ENCODE measurements at places on chromosomes 12 and 14. TPM values are rescaled to one million over a fixed set of nuclear protein-coding genes. Genes with fewer than 3 reads are reported as not detected.

DNA sequence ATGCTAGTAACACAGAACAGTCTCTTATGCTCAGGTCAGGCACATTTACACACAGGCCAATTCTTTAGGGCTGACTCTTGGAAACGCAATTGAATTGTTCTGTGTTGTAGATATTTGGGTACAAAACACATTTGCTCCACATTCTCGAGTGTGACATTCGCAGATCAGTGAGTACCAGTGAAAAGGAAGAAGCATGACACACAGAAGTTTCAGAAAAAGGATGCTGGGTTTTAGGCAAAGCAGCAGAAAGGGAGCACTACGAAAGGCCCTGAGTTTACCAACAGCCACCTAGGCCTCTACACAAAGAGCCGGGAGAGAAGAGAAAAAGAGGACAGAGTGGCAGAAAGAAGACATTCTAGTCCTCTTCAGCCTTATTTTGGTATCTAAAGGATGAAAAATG is 254.4 kb upstream of the BTG1 start:
- H3K4me3 ChIP-seq: peak overlapping the region; percentile 54
- peak; percentile 24 for DNase-seq
- H3K27me3 ChIP-seq: no peaks in the 10 kb centered on the region
- peak overlapping the region; percentile 95 for H3K27ac ChIP-seq
- H3K36me3 ChIP-seq: peaks cover 35% of the 10 kb centered on the region
- H3K4me1 ChIP-seq: peaks cover 95% of the 10 kb centered on the region

DNA sequence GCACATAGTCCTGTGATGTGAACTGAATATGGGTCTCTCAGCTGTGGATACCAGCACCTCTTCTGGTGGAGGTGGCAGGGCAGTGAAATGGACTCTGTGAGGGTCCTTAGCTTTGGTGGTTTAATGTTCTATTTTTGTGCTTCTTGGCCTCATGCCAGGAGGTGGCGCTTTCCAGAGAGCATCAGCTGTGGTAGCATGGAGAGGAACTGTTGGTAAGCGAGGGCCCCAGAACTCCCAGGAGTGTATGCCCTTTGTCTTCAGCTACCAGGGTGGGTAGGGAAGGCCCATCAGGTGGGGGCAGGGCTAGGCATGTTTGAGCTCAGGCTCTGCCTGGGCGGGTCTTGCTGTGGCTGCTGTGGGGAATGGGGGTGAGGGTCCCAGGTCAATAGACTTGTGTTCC is 241.7 kb downstream of the AEBP2 start:
- no peaks in the 10 kb centered on the region for H3K27me3 ChIP-seq
- H3K4me1 ChIP-seq: peaks cover 55% of the 10 kb centered on the region
- H3K27ac ChIP-seq: peak overlapping the region; percentile 56
- DNase-seq: no peak
- H3K36me3 ChIP-seq: peaks cover 38% of the 10 kb centered on the region

DNA sequence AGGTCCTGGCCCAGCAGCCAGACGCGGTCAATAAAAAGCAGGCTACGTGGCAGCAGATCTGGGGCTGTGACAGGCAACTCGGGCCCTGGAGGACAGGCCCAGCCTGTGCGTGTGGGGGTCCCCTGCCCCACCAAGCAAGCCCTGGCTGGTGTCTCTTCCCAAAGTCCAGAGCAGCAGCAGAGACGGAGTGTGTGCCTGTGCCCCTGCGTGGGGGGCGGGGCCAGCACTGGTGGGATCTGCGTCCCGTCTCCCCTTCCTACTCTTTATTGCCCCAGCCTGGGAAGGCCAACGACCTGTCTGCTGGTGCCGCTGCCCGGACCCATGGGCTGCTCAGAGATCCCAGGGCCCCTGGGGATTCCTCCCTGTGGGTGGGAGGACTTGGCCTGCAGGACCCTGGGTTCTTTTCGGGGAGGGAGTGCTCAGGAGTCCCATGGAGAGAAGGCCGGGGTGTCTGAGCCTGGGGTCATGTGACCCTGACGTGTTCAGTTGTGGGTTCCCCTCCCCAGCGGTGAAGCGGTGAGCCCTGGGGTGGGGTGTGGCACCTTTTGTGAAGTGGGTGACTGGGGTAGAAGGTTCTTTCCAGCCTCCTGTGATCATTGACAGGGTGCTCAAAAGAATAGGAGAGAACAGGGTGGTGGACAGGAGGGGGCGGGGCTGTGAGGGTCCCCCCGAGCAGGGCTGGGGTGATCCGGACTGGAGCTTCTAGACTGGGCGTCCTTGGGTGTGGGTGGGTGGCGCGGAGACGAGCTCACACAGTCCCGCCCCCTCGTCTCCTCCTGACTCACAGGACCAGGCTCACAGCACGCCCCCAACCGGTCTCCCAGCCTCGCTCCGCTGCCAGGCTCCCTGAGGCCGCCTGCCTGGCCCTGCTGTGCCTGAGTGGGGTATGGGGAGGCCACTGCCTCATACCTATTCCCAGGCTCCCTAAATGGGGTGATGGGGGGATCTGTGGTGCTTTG is 22.4 kb downstream of the ASPG start:
- no peaks in the 10 kb centered on the region for H3K27me3 ChIP-seq
- no peak for DNase-seq
- no peaks in the 10 kb centered on the region for H3K36me3 ChIP-seq
- H3K4me3 ChIP-seq: no peak overlapping the region

GRCh38 chr12:45331552-45331951 is 115.7 kb downstream of the ANO6 start:
- DNase-seq: no peak
- H3K36me3 ChIP-seq: peaks cover 13% of the 10 kb centered on the region
- no peaks in the 10 kb centered on the region for H3K27me3 ChIP-seq

DNA sequence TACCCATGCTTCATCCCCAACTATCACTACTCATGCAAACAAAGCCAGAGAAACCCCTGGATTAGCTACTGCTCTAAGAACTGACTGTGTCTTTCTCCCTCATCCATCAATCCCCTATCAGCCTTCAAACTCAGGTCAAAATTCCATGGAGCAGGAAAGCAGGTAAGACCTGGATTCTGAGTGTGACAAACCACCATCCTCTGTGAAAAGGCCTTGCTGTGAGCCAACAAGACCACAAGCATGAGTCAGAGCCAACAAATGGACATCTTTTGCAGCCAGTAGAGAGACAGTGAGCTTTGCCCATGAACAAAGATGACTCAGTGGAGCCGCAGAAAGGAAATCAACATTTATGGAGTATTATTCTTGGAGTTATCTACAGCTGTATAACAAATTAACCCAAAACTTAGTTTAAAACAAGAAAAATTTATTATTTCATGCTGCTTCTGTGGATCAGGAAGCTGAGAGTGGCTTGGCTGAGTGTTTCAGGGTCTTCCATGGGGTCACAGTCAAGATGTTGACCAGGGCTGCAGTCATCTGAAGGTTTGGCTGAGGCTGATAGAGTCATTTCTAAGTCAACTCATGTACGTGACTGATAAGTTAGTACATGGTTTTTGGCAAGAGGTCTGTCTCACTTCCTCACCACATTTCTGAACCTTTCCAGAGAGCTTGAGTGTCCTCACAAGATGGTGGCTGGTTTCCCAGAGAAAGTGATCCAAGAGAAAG is 61.1 kb downstream of the PITPNM2 start:
- H3K4me1 ChIP-seq: peaks cover 20% of the 10 kb centered on the region
- H3K27me3 ChIP-seq: no peaks in the 10 kb centered on the region
- H3K27ac ChIP-seq: no peak overlapping the region
- peak; percentile 38 for DNase-seq

GRCh38 chr12:12563290-12563928 is 746 bp upstream of the DUSP16 start:
- H3K4me3 ChIP-seq: peak overlapping the region; percentile 77
- peak overlapping the region; percentile 90 for H3K27ac ChIP-seq
- H3K4me1 ChIP-seq: peaks cover 28% of the 10 kb centered on the region
- DNase-seq: no peak
- H3K27me3 ChIP-seq: no peaks in the 10 kb centered on the region

- H3K4me1 ChIP-seq: no peaks in the 10 kb centered on the region
- DNase-seq: no peak
- H3K27ac ChIP-seq: no peak overlapping the region
- no peak overlapping the region for H3K4me3 ChIP-seq
These were observed 15.0 kb downstream of the PMCH start for GRCh38 chr12:102182635-102183034.

DNA sequence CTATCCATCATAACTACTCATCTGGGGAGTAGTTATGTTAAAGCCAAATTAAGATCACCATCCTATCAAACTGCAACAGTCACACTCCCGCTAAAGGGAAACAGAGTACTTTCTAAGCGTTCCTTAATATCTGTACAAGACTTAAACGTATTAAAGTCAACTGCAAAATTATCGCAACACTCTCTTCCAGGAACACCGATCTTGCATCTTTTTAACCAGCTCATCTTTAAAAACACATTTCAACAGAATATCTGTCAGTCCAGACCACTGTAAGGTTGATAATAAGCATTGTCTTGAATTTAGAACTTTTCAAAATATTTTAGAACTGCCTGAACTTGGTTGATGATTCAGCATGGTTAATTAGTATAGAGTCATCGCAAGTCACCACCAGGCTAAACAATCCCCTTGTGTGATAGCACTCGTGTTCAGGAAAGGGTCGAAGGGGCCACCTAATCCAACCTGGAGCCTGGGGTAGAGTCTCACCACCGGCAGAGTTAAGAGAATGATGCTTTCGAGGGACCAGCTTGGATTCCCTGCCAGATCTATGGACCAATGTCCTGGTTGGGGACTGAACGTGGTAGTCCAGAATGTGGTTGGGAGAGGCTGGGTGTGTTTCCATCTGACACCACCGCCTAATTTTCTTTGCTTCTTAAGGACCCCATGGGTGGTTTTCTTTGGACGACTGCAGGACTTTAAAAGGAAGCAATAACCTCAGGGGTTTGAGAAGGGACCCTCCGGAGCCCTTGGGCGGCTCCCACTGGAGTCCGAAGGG is 890 bp downstream of the SPTLC2 start:
- H3K36me3 ChIP-seq: peaks cover 13% of the 10 kb centered on the region
- peak; percentile 40 for DNase-seq
- H3K4me1 ChIP-seq: peaks cover 28% of the 10 kb centered on the region
- peak overlapping the region; percentile 85 for H3K4me3 ChIP-seq

- no peak overlapping the region for H3K27ac ChIP-seq
- H3K4me1 ChIP-seq: peaks cover 3% of the 10 kb centered on the region
- H3K36me3 ChIP-seq: no peaks in the 10 kb centered on the region
- no peak for DNase-seq
- no peaks in the 10 kb centered on the region for H3K27me3 ChIP-seq
These were observed 75.9 kb upstream of the ZDHHC17 start for GRCh38 chr12:76687981-76688380.

The IGF1 gene
- total RNA-seq: 1.2 TPM

The NCAPD2 gene
- 195 TPM for total RNA-seq

The RERGL gene
- not detected for total RNA-seq

The LYZ gene
- not detected for total RNA-seq

The CYP46A1 gene
- total RNA-seq: 0.20 TPM
